ENCODE measurements at places on chromosomes 11 and 22.

DNA sequence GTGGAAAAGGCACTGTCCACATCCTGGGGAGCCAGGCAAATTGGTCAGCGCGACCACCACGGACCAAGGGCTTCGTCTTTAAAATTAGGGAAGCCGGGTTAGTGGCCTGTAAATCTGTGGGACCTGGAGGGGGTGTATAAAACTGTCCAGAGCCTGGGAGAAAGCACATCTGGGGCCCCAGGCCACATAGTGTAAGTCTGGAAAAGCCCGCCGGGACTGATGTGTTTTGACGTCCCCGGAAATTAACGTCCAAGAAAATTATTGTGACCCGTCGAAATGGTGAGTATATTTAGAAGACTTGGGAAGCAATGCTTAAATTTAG lies 4.2 kb upstream of the IGF2 start:
- no peak for ATAC-seq

- ATAC-seq, result no peak
Measured at GRCh38 chr11:10108915-10109680, 184.9 kb downstream of the SBF2 start.

DNA sequence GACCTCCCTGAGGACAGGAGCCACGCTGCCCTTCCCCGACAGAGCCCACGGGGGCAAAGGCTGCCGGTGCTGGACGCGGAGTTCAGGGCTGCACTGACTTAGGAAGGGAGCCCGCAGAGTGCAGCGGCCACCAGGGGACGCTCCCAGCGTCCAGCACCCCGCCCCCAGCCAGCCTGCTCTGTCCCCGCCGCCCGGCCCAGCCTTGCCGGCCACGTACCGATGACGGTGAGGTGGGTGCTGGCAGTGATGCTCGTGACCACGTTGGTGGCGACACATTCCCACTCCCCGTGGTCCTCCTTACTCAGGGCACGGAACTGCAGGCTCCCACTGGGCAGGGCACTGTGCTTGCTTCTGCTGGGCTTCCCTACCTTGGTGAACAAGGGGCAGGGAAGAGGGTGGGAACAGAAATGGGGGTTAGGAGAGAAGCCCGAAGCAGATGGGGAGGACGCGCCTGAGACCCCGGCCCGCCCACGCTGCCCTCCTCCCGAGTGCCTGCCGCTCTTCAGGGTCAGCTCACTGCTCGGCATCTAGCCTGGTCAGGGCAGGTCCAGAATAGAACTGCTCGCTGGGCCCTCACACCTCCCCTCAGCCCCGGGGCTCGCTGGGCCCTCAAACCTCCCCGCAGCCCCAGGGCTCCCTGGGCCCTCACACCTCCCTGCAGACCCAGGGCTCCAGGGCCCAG lies 25.9 kb downstream of the IGSF9B start:
- no peak for ATAC-seq

- peak; percentile 5 for ATAC-seq
Measured at GRCh38 chr11:65615950-65616574, 486 bp downstream of the PCNX3 start.

GRCh38 chr22:32836280-32837123 lies 35.0 kb downstream of the TIMP3 start:
- no peak for ATAC-seq

GRCh38 chr22:31313366-31314147 lies 21.3 kb upstream of the PIK3IP1 start:
- peak; percentile 95 for ATAC-seq

Measured in esophagus mucosa (tissue), 1 donor.